ENCODE measurements at places on chromosomes 13 and 19.
A peak's percentile ranks its signal among the peaks of the same experiment; 100 is the strongest.

DNA sequence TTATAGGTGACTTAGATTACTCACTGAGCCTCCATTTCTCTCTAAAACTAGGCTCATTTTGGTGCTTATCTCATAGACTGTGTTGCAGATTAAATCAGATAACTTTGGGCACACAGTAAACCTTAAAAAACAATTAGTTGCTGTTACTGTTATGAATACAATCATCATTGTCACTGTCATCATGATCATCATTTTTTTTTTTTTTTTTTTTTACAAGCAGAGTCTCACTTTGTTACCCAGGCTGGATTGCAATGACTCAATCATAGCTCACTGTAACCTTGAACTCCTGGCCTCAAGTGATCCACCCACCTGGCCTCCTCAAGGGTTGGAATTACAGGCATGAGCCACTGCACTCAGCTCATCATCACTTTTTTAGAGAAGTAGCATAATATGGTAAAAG, 60.0 kb downstream of the VWA8 start:
- no peak for DNase-seq

- no peak for DNase-seq
Measured at GRCh38 chr13:105902396-105902795, 633.1 kb downstream of the EFNB2 start.

DNA sequence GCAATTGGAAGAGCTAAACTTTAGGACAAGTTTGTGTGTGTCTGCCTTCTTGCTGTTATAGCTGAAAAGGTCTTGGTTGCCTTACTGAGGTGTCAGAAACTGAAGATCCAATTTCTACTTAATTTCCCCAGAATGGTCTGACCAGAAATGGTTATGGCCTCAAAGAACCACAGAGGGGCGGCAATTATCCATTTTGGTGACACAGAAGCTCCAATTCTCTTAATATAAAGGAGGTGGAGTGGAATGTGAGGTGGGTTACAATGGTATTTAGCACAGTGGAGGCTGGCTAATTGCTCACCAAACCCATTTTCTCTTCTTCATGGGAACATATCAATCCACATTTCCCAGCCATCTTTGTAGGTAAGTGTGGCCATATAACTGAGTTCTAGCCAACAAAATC, 1157.2 kb downstream of the OLFM4 start:
- no peak for DNase-seq

DNA sequence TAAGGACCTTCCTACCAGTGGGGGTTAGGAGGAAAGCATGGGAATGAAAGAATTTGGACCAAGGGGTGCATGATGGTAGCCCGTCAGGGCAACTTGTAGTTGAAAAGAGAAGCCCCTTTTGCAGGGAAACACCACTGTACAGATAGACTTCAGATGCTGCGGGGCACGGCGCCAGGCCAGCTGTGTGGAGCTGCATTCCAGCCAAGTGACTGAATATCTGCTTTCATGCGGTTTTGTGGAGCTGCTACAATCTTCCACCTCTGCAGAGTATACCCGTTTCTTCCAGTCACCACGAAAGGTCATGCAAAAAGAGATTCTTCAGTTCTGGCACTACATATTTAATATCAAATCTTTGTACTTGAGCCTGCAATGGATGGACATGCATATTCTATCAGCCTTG, 104.7 kb downstream of the RGCC start:
- DNase-seq: peak; percentile 70

GRCh38 chr13:106541826-106542225, 6.4 kb upstream of the EFNB2 start:
- no peak for DNase-seq

DNA sequence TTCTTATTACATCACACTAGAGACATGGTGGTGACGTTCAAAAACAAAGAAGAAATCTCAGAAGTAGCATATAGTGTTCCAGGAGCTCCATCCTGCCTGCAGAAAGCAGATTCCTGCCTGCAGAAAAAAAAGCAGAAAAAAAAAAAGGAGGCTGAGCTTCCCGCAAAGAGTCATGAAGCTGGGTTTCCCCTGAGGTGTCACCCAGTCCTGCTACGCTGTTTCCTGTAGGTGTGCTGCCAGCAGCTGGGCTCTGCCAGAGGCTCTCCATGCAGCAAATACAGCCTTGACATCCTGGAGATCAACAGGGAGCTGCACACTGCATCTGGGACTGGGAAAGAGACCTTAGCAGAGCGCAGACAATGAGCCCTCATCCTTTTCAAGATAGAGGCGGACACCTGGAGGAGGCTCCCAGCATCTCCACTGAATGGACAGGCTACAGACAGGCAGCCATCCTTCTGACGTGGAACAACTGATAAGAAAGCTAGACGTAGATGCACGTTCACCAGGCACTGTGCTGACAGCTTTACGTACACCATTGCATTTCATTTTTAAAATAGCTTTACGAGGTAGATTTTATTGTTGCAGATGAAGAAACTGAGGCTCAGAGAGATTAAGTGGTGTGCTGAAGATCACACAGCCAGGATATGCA, 350.9 kb downstream of the FOXO1 start:
- peak; percentile 49 for DNase-seq

DNA sequence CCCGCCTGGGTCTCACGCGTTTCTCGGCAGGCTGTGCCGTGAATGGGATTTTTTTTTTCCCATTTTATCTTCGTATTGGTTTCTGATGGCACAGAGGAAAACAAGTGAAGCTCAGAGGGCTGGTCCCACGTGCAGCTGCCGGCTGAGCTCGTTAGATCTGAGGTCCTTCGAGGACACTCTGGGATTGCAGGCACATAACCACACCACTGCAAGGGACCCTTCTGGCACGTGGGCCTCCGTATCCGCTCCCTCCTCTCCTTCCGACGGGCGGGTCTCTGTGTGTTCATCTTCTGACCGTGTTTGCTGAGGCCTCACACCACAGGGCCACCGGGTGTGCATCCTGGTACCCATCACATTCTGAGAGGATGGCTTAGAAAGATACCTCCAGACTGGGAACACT, 16.6 kb downstream of the CFD start:
- DNase-seq: no peak

DNA sequence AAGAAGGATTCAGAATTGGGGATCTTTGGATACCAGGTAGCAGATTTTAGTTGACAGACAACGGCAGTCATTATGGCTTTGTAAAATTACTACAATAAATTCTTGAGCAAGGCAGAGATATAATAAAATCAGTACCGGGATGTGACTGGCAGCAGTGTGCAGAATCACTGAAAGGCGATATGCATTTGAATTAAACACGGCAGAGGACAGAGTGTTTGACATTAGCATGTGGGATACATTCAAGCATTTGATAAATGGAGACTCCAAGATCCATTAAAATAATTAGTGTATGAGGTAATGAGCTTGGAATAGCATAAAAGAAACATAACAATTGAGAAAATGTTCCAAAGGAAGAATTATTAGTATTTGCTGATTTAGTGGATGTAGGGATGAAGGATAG, 36.8 kb downstream of the LCP1 start:
- DNase-seq: no peak

GRCh38 chr13:26133851-26134250, 82.0 kb upstream of the SHISA2 start:
- DNase-seq: no peak

DNA sequence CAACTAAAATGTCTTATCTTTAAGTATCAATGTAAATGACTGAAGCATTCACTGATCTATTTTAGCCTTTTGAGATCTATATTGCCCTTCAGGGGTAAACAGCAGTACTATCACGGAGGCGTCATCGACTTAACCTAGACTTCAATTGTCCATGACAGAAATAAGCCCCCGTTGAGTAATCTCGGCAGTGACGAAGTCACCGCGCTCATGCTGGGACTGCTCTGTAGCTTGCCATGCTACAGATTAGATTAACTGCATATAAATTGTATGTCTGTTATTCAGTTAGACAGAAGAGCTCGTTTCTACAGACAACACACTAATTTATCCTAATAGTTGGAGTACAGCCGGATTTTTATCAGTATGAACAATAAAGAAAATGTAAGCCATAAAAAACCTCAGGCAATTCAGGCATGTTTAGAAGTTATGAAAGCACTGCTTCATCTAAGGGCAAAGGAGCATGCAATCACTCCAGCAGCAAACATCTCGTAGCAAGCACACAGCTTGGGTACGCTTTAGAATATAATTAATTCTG, 56.6 kb downstream of the TUBGCP3 start:
- DNase-seq: no peak

GRCh38 chr13:112744168-112745021, 54.6 kb downstream of the ATP11A start:
- no peak for DNase-seq

- no peak for DNase-seq
Measured at GRCh38 chr19:34707661-34708060, 26.4 kb upstream of the ZNF181 start.

DNA sequence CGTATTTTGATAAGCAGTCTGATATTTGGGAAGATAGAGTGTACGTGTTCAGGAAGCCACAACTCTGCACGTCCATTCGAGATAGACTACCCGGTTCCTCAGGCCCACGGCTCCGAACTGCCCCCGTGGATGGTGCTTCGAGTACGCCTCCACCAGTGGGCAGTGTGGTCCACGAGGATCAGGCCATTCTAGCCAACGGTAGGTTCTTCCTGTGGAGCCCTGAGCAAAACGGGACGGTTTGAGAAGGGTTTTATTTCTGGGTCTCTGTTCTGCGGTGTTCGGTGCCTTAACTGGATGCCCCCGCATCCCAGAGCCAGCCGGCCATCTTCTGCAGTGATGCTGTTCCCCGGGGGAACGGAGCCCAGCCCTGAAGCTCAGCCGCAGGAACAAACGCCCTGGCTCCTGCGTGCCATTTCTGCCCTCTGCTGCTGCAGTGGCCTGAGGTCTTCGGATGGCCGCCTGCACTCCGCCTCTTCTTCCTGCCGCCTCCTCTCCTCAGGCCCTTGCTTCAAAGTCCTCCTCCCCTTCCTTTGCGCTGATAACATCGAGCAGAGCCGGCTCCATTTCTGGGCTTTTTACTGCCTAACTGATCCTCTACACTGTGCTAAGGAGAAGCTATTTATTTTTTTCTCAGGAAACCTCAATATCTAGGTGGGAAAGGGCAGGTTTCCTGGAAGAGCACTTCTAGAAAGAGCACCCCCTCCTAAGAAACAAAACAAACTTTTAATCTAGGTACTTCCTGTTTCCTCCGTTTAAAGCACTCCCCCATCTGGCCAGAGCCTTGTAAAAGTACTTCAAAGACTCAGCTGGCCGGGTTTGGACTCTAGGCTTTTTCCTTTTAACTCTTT, 36.2 kb upstream of the SLC46A3 start:
- DNase-seq: no peak

- DNase-seq: peak; percentile 97
Measured at GRCh38 chr19:6737873-6738786, 750 bp upstream of the GPR108 start.

DNA sequence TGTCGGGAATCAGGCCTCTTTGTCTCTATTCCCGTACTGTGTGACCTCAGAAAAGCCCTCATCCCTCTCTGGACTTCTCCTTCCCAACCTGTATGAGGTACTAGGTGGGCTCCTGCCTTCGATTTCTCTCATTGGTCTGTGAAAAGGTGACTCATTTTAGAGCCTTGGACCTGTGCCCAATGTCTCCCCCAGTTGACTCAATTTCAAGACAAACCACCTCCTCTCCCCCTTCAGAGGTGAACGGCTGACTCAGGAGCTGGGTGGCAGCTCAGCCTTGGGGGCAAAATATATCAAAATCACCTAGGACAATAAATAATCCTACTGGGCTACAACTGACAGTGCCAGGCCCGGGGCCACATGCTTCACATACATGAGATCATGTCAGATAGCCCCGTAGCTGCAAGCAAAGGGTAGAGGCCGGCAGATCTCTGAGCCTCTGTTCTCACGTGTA, 630 bp downstream of the COQ8B start:
- DNase-seq: peak; percentile 84

DNA sequence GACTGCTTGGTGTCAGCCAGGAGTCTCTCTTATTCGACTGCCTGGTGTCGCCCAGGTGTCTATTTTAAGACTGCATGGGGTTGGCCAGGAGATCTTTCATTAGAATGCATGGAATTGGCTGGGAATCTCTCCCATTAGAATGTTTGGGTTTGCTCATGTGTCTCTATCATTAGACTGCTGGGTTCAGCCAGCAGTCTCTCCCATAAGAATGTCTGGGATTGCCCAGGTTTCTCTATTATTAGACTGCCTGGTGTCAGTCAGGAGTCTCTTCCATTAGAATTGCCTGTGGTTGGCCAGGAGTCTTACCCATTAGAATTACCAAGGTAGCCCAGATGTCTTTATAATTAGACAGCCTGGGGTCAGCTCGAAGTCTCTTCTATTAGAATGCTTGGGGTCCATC, 1496.0 kb downstream of the UQCRFS1 start:
- DNase-seq: no peak

DNA sequence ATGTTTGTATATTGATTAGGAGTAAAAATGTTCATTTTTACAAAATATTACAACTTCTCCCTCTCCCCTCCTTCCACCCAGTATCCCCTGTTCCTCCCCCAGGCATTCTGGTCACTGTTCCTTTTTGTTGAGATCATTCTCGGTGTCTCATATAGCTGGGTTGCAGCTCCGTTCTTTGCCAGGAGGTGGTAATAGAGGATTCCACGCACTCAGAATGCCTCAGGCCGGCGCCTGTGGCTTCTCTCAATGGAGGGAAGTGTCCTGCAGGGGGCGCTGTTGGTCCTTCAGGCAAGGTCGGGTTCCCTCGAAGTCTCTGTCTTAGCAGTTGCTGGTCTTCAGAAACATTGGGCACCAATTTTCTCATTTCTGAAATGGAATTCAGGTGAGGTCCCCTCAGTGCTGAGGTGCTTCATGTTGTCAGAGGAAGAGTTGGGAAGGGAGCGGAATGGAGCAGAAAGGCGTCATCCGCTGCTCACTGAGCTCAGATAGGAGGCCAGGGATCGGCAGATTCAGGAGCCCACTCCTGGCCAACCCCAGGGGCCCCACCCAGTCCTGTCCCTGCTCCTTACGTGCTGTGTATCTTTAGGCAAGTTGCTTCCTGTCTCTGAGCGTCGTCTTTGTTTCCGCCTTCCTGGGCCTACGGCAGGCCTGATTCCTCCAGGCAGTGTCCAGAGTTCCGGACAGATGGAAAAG, 10.3 kb upstream of the GARIN5A start:
- DNase-seq: no peak

DNA sequence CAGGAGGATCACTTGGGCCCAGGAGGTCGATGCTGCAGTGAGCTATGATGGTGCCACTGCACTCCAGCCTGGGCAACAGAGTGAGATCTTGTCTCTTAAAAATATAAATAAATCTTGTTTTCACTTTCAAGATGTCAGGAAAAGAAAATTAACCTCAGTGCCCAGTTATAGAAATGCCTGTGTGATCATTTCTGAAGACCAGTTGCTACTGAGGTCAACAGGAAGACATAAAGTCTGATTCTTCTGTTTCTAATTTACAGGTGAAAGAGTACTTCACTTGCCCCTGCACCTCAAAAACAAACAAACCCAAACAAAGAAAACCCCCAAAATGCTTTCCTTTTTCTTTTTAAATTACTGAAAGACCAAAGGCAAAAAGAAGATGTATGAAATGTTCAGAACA, 174.3 kb upstream of the NBEA start:
- DNase-seq: no peak

Data from ureter (tissue), 1 donor.